ENCODE measurements at places on chromosomes 16 and 17.

DNA sequence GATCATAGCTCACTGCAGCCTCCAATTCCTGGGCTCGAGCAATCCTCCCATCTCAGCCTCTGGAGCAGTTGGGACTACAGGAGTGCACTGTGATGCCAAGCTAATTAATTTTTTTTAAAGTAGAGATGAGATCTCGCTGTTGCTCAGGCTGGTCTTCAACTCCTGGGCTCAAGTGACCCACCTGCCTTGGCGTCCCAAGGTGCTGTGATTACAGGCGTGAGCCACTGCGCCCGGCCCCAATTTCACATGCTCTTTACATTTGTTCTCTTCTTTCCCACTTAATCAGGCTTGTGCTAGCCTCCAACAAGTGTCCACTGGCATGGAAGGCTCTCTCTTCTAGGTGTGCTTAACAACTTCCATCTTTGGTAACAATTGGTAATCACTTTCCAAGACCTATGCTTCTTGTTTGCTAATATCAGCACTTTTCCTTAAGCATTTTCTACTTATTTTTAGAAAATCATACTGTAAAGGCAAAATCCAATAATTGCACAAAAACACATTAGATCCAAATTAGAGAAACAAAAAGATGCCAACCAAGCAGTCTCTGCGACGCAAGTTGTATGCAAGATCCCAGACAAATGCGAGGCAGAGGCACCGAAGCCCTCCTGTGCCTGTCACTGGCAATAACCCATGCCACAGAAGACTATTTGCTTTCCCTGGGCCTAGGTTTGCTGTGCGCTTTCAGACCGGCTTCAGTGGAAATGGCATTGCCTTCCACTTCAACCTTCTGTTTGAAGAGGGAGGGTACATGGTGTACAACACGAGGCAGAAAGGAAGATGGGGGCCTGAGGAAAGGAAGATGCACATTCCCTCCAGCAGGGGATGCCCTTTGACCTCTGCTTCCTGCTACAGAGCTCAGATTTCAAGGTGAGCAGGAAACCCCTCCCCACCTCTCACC lies 52.6 kb downstream of the NOS2 start:
- DNase-seq: no peak

DNA sequence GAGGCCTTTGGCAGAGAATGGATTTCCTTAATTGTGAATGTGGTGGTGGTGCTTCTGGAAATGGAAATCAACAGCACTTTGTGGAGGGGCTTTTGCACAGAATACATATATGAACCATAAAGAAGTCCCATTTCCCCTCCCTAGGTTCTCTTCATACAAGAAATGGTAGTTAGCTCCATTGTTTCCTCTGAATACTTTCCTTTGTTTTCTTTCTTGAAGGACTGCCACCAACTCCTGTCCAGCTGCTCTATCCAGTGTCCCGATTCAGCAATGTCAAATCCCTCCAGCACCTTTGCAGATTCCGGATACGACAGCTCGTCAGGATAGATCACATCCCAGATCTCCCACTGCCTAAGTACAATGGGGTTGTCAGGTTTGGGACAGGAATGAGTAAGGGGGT lies 33.2 kb upstream of the ARHGAP23 start:
- DNase-seq: no peak

- DNase-seq: no peak
Measured at GRCh38 chr17:57422574-57423164, 166.3 kb downstream of the MSI2 start.

DNA sequence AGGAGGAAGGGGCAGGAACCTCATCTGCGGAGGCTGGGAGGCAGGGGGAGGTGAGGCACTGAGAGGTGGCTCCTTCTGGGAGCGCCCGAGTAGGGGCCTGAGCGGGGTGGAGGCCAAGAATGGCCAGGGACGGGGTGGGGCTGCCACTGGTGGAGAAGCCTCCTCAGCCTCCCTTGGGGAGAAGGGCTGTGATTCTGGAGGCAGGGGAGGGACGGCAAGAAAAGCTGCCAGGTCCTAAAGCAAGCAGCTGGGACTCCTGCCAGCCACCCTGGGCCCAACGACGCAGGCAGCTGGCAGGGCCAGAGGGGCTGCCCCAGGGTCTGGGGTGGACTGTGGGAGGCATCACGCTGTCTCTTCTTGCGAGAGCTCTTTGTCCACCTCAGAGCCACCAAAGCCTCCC lies 12.7 kb upstream of the MLKL start:
- DNase-seq: no peak

GRCh38 chr17:5467416-5467815 lies 1.4 kb downstream of the DHX33 start:
- no peak for DNase-seq

DNA sequence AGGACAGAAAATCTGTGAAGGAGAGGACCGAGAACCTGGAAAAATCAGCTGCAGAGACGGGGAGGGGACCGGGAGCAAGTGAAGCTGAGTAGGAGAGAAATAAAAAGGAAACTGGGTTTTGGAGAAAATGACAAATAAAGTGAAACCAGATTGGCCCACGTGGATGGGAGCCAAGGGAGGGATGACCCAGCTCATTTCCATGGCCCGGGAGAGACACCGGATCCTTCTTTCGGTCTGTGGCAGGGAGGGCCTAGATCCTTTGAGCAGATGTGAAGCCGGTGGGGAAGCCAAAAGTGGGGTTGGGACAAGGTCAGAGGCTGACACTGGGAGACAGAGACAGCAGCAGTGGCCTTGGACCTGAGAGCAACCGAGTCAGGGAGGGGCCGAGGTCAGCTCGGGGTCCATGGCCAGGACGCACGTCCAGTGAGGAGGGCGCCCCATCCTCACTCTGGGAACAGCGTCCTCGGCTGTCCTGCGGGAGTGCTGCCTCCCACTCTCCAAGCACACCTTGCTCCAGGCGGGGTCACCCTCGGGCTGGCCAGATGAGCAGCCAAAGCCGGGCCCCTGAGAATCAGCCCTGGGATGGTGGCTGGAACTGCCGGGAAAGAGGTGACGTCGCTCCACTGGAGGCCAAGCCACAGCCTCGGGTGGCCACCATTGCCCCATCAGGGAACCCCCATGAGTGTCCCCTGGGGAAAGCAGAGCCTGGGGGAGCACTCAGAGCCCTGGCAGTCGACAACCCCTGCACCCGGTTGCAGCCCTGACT lies 50.8 kb upstream of the CDR2 start:
- DNase-seq: no peak

DNA sequence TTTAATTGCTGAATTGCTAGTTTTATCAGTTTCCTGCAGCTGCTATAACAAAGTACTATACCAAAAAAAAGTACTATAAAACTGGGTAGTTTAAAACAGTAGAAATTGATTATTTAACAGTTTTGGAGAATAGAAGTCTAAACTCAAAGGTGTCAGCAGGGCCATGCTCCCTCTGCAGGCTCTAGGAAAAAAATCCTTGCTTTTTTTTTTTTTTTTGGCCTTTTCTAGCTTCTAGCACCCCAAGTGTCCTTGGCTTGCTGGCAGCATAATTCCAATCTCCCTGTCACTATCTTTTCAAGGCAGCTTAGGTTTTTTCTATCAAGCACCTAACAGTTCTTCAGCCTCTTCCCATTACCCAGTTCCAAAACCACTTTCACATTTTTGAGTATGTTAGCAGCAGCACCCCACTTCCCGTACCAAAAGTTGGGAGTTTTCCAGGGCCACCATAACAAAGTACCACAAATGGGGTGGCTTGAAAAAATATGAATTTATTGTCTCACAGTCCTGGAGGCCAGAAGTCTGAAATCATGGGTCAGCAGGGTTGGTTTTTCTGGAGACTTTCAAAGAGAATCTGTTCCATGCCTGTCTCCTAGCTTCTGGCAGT lies 37.4 kb downstream of the BPTF start:
- DNase-seq: no peak

All from naive thymus-derived CD4-positive, alpha-beta T cell (primary cell).